ENCODE measurements at places on chromosomes 1 and 21.

- DNase-seq: no peak
These were observed 23.0 kb downstream of the ACTA1 start for GRCh38 chr1:229410692-229411433.

- no peak for DNase-seq
These were observed 406.0 kb downstream of the PLA2G4A start for GRCh38 chr1:187234706-187235105.

GRCh38 chr1:213570487-213570886, 417.3 kb upstream of the PROX1 start:
- DNase-seq: no peak

DNA sequence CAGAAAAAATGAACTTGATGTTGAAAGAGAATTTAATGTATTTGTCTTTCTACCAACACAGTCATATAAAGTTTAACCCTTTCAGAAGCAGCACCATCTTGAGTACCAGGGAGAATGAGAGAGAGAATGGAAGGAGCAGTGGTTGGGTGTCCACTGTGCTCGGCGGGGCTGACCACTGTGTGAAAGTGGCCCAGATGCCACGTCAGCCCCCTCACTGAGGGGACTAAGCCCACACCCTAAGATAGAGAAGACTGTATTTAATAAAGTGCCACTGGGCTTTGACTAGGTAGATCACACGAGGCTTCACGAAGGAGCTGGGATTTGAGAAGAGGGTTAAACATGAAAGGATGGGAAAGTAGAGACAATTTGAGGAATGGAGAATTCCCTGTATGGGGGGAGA, 31.2 kb downstream of the BATF3 start:
- DNase-seq: no peak

DNA sequence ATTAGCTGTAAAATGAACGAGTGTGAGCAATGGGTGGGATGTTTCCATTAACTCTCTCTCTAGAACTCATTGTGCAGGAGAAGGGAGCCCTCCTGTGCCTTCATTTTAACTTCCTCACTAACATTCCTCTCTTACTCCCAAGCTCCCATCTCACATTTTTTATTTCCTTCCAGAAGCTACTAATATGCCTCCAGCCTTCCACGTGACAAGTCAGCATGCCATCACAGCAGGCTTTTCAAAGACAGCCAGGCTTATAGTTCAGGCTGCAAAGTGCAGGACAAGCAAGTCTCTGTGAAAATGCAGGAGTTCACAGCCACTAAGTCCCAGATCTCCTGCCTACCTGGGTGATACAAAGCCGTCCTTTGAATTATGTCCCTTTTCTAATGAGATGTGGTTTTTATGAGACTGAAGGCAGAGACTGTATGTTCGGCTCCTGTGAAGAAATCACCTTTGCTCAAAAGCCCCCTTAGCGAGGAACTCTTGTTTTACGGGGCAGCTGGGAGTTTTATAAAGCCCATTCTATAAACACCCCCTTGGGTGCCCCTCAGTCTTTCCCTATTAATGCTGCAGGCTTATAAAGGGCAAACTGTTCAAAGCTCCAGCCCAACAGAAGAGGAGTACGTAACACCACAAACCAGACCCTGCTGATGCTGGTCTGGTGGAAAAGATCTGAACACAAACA, 14.8 kb upstream of the ANGPTL7 start:
- no peak for DNase-seq

GRCh38 chr1:201715351-201715750, 113.6 kb upstream of the IPO9 start:
- no peak for DNase-seq

- DNase-seq: no peak
These were observed 149.8 kb upstream of the PALMD start for GRCh38 chr1:99496067-99496466.

GRCh38 chr21:41488080-41488479, 19.9 kb downstream of the TMPRSS2 start:
- no peak for DNase-seq

DNA sequence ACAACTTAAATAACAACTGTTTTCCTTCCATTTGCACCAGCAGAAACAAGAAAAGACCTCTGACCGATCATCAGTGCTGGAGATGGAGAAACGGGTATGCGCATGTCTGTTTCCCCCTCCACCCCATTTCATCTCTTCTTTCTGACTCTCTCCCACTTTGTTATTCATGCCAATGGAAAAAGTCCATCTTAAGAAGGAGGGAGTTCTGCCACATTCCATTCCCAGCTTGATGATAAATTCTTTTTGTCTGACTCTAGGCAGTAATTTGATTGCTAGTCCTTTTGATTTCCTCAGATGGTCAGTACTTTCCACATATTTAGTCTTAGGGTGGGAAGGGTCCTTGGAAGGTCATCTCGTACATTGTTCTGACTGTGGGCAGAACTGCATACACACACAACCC, 142.5 kb downstream of the SYT2 start:
- DNase-seq: no peak

GRCh38 chr1:17232759-17233661, 15.9 kb upstream of the PADI3 start:
- no peak for DNase-seq

GRCh38 chr1:93015590-93015989, 54.3 kb upstream of the DIPK1A start:
- no peak for DNase-seq

- no peak for DNase-seq
These were observed 35.6 kb downstream of the SMYD2 start for GRCh38 chr1:214316593-214316992.

DNA sequence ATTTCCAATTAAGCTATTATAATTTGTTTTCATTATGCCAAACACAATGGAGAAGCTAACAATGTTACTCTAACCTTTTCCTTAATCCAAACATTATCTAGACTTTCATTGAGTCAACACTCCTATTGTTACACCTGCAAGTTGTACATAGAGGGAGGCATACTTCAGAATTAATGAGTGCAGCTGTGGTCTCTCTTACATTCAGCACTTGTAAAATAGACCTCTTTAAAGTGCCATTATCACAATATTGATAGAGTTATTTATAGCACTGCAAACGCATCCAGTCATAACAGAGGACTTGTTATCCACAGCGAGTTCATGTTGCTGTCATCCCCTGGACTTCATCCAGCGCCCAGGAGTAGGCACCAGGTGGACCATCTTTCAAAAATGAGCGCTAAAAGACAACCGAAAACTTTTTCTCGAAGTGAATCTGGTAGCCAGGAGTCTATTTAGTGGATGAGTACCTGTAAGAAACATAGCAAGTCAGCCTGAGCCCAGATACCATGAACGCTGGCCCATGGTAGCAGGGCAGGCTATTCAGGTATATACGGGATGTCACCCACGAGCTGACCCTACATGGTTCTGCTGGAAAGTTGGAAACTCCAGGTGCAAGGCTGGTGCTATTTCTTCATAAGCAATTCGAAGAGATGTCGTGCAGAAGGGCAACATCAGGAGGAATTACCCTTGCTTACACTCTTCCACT, 70.6 kb upstream of the NFIA start:
- DNase-seq: no peak

DNA sequence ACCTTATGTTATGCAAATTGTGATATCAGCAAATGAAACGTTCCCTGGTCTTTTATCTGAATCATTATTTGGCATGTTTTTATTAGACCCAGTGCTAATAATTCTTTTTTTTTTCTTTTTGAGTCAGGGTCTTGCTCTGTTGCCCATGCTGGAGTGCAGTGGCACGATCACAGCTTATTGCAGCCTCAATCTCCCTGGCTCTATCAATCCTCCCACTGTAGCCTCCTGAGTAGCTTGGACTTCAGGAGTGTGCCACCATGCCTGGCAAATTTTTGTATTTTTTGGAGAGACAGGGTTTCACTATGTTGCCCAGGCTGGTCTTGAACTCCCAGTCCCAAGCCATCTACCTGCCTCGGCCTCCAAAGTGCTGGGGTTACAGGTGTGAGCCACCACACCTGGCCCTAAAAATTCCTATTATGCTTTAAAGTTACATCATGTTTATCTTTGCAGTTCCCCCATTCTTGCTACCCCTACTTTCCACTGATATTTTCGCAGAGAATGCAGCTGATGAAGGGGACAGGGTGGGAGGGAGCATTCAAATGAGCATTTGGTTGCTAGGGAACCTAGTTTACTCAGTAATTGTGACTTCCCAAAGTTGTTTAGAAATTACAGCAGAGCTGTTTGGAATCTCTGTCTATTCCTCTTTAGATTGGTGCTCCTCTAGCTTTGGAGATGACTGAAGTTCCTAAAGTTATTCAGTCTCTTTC, 18.4 kb downstream of the C1orf21 start:
- DNase-seq: no peak

DNA sequence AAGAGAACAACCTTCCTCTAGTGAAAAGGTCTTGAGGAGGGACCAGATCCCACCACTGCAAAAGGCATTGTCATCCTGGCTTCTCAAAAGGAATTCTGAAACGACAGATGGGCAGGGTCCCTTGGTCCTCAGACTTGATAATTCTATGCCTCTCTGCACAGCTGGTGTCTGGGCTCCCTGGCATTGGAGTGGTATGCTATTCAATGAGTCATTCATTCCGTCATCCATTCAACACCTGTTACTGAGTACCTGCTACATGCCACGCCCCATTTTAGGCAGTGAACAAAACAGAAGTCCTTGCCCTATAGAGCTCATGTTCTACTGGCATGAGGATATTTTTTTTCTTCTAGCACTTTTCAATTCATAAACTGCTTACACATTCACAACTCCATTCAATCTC, 45.8 kb upstream of the HMGB4 start:
- no peak for DNase-seq

GRCh38 chr1:28037206-28037605, 51.2 kb downstream of the EYA3 start:
- no peak for DNase-seq

DNA sequence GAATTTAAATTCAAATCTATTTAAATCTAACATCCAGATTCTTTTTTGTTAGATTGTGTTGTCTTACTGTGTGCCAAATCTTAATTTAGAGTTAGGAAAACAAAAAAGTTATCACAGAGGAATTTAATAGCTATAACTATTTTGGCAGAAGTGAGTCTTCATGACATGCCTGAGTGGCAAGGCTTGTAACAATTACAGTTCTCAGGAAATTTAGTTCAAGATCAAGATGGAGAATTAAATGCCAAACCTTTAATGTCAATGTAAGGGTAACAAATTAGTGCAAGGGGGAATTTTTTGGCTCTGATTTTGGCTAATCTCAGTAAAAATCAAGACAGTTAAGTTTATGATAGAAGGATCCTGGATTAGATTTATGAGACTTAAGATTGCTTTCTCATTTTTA, 58.4 kb downstream of the GDAP2 start:
- no peak for DNase-seq

- no peak for DNase-seq
These were observed 102.4 kb downstream of the BRINP2 start for GRCh38 chr1:177273141-177273540.

GRCh38 chr1:119740896-119741780, 27.6 kb downstream of the HMGCS2 start:
- DNase-seq: no peak

GRCh38 chr21:37564924-37565529, 198.5 kb downstream of the DYRK1A start:
- no peak for DNase-seq

Measured in stimulated activated CD8-positive, alpha-beta memory T cell treated with anti-CD3 and anti-CD28 coated beads, Interleukin-12 subunit alpha, Interleukin-12 subunit beta, amount 100 ng/mL, for 4 hours (primary cell).